ENCODE measurements at places on chromosomes 1 and 21. TPM values are rescaled to one million over a fixed set of nuclear protein-coding genes. Genes with fewer than 3 reads are reported as not detected.

DNA sequence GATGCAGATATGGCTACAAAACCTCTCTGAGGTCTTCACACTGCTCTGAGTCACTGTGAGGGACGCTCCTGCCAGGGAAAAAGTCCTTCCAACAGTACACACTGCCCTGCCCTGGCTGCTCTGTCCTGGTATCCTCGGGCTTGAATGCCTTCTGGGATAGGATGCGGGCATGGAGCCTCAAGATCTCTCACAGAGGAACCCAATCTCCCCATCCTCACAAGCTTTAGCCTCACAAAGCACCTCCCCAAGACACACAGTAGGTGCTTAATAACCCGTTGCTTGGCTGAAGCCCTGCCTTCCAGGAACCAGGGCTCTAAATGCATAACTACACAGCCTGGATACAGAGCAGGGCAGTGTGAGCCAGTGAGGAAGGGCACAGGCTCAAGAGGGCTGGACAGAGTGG is 9.2 kb downstream of the RAP1GAP start:
- peaks cover 29% of the 10 kb centered on the region for H3K27me3 ChIP-seq
- H3K4me1 ChIP-seq: no peaks in the 10 kb centered on the region
- DNase-seq: no peak
- H3K36me3 ChIP-seq: no peaks in the 10 kb centered on the region
- no peak overlapping the region for H3K27ac ChIP-seq
- H3K4me3 ChIP-seq: peak overlapping the region; percentile 35

DNA sequence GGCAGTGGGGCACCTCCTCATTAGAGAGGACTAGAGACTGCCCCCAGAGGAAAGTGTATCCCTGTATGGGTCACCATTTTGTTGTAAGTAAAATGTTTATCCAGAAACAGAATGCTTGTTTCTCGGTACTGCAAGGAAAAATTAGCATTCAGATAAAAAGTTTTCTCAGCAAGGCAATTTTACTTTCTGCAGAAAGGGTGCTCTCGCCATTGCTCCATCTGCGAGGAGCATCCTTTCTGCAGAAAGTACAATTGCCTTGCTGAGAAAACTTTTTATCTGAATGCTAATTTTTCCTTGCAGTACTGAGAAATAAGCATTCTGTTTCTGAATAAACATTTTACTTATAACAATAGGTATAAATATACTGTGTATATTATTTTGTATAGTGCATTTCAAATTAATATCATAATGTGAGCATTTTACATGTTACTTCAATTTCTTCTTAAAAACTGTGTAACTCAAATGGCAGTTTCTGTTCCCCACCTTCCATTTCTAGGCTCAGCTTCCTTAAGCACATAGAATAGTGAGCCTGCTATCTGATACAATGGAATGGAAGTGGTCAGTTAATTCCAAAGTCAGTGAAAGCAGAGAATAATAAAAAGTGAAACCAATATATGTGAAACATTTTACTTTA is 76.5 kb upstream of the DESI2 start:
- no peaks in the 10 kb centered on the region for H3K4me1 ChIP-seq
- no peak overlapping the region for H3K4me3 ChIP-seq
- H3K27me3 ChIP-seq: no peaks in the 10 kb centered on the region
- no peaks in the 10 kb centered on the region for H3K36me3 ChIP-seq
- no peak overlapping the region for H3K27ac ChIP-seq
- no peak for DNase-seq

GRCh38 chr1:54252371-54252936 is 52.5 kb downstream of the MRPL37 start:
- H3K4me3 ChIP-seq: no peak overlapping the region
- no peaks in the 10 kb centered on the region for H3K27me3 ChIP-seq
- no peak for DNase-seq
- H3K4me1 ChIP-seq: peaks cover 21% of the 10 kb centered on the region
- no peak overlapping the region for H3K27ac ChIP-seq
- peaks cover 18% of the 10 kb centered on the region for H3K36me3 ChIP-seq

DNA sequence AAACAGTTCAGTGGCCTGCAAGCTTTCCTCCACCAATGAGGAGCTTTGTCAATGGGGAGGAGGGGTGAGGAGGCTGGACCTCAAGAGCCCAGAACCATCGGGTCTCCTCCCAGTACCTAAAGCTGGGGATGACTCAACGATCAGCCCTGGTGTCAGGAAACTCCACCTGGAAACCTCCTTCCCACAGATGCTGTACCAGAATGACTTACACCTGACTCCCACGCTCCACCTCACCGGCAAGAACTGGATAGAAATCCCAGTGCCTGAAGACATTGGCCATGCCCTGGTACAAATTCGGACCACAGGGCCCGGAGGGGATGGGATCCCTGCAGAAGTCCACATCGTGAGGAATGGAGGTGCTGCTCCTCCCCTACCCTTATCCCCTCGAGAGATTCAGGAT is 11.4 kb downstream of the TMEM81 start:
- peaks cover 33% of the 10 kb centered on the region for H3K4me1 ChIP-seq
- H3K4me3 ChIP-seq: peak overlapping the region; percentile 10
- peak; percentile 96 for DNase-seq

The CSF3R gene
- total RNA-seq: not detected

DNA sequence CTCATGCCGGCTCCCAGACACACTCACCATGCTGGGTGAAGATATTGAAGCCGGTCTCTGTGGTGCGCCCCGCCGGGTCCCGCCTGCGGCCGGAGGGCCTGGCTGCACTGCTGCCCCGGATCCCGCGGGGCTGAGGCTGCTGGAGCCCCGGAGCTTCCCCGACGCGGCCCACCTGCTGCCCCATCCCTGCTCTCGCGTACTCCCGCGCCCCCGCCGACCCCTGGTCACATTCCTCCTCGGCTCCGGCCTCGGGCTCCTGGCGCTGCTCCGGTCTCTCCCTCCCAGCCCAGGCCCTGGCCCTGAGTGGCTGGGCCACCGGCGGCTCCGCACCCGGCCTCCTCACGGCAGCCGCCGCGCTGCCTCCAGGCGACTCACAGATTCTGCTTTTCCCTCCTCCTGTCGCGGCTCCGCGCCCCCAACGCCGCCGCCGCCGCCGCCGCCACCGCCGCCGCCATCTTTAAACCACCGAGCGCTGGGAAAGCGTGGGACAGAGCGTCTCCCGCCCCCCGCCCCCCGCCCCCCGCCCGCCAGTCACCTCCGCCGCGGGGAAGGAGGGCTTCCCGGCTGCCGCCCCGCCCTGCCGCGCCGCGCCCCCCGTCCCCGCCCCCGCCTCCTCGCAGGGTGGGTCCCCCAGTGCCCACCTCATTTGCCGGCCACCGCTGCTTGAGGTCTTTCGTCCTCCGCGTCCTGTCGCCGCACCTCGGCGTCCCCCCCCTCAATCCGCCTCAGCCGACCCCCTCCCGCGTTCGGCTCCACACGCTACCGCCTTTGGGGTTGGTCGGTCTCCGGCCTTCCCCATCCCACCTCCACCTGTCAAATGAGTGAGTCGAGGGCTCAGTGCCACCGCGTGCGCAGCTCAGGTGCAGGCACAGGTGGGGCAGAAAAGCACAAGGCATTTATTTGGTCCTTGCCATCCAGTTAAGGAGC is at the start of gene ABL2:
TSS of gene ABL2 (minus strand) at position 464 of the 927 bp plus-strand sequence. CDS start at position 184, 280 bp downstream.
- DNase-seq: peak; percentile 49
- H3K4me3 ChIP-seq: peak within 1 kb of the TSS; percentile 80
- no peaks in the 10 kb centered on the region for H3K27me3 ChIP-seq
- peaks cover 37% of the 10 kb centered on the region for H3K4me1 ChIP-seq
- peak within 1 kb of the TSS; percentile 52 for H3K27ac ChIP-seq

GRCh38 chr1:207306023-207306422 is 15.5 kb upstream of the CD55 start:
- H3K27me3 ChIP-seq: no peaks in the 10 kb centered on the region
- no peaks in the 10 kb centered on the region for H3K36me3 ChIP-seq
- H3K27ac ChIP-seq: no peak overlapping the region
- H3K4me1 ChIP-seq: peaks cover 34% of the 10 kb centered on the region

DNA sequence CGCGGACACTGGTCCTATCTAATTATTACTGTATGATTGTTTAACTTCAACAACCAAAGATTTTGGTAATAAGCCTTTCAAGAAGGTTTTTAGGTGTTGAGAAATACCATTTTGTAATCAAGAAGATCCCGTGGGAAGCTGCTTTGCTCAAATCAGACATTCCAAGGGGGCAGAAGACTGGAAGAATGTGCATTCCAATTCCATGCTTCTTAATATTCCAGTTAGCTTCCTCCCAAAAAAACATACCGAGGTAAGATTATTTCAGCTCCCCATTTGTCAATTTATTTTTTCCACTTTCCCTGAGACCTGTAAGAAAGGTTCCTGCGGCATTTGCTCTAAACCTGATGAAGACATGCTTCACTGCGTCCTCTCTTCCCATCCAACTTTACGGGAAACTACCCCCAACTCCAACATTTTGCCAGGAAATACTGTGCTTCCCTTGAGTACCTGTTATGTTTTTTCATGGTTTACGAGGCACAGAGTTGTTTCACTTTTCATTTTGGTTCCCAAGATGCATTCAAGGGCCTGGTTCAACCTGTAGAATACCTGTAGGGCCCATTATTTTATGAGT is 4.1 kb downstream of the CNN3 start:
- H3K36me3 ChIP-seq: no peaks in the 10 kb centered on the region
- H3K4me1 ChIP-seq: peaks cover 30% of the 10 kb centered on the region
- H3K4me3 ChIP-seq: peak overlapping the region; percentile 59
- peak overlapping the region; percentile 60 for H3K27ac ChIP-seq
- DNase-seq: peak; percentile 16

DNA sequence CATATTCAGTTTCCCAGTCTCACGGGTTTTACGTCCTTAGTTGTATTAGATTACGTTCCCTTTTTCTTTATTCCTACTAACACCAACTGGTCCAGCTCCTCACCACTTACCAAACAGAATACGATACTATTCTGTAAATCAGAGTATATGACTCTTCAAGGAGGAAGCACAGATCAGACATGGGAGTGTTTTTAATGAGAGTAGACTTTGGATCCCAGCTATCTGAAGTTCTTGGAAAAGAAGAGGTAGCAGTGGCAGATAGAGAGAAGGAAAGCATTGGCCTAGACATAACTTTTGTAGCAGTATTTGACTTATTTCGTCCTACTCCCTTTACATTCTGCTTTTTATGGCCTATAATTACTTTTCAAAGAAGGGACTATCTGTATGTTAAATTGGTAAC is 24.1 kb upstream of the PLA2G4A start:
- H3K36me3 ChIP-seq: no peaks in the 10 kb centered on the region
- no peaks in the 10 kb centered on the region for H3K27me3 ChIP-seq
- H3K27ac ChIP-seq: no peak overlapping the region

DNA sequence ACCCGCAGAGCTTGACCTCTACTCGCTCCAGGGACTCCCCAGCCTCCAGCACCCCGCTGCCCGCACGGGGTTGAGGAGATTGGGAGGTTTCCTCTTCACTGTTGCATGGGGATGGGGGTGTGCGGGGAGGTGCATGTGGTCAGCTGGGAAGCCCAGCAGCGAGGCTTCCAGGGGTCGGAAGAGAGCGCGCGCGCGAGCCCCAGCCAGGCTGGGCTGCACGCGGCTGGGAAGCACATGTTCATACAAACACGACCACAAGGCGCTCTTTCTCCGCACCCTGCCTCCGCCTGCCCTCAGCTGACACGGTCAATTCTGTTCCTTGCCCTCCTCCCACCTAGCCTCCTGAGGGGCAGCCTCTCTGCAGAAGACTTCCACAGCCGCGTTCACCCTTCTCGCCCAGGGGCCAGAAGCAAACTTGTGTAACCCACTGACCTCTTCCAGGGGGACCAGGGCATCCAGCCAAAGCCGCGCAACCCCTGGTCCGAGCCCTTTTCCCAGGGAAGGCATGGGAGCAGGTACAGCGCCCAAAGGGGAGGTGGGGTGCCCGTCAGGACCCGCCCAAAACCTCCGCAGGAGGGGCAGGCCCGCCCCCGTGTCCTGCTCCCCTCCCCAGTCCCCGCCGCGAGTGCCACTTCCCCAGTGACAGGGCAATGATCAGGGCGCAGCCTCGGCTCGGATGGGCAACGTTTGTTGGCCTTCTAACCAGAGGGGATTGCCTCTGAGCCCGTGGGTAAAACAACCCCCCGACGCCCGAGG is 1.3 kb downstream of the COL24A1 start:
- peaks cover 44% of the 10 kb centered on the region for H3K27me3 ChIP-seq
- no peaks in the 10 kb centered on the region for H3K4me1 ChIP-seq

The SH2D2A gene
- 27.9 TPM for total RNA-seq

The FMO5 gene
- total RNA-seq: 0.86 TPM

GRCh38 chr1:197787056-197787455 is 11.8 kb upstream of the DENND1B start:
- DNase-seq: peak; percentile 76
- H3K4me3 ChIP-seq: no peak overlapping the region
- no peaks in the 10 kb centered on the region for H3K27me3 ChIP-seq
- peaks cover 36% of the 10 kb centered on the region for H3K4me1 ChIP-seq
- H3K36me3 ChIP-seq: no peaks in the 10 kb centered on the region

- H3K4me1 ChIP-seq: no peaks in the 10 kb centered on the region
- no peak overlapping the region for H3K27ac ChIP-seq
- no peak for DNase-seq
- no peaks in the 10 kb centered on the region for H3K36me3 ChIP-seq
These were observed 71.2 kb upstream of the GJB5 start for GRCh38 chr1:34683616-34684015.

DNA sequence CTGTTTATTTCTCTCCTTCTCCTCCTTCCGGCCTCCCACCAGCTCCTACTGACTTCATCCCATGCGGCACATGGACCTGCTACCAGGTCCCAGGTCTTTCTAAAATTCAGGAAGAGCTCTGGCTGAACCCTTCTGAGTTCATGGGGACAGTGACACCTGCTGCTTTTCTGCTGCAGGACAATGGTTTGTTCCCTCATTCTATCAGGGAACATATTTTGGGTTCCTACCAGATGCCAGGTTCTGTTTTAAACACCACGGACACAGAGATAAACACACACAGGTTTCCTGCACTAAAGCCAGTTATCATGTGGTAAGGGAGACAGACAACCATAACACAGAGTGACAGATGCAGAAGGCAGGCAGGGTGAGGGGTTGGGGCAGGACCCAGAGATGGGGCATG is 114.0 kb upstream of the RAB4A start:
- H3K27ac ChIP-seq: no peak overlapping the region
- no peaks in the 10 kb centered on the region for H3K36me3 ChIP-seq
- H3K4me3 ChIP-seq: no peak overlapping the region

GRCh38 chr1:152645146-152645545 is 18.0 kb upstream of the LCE2D start:
- no peak for DNase-seq
- peaks cover 6% of the 10 kb centered on the region for H3K4me1 ChIP-seq
- no peaks in the 10 kb centered on the region for H3K36me3 ChIP-seq
- H3K4me3 ChIP-seq: no peak overlapping the region

DNA sequence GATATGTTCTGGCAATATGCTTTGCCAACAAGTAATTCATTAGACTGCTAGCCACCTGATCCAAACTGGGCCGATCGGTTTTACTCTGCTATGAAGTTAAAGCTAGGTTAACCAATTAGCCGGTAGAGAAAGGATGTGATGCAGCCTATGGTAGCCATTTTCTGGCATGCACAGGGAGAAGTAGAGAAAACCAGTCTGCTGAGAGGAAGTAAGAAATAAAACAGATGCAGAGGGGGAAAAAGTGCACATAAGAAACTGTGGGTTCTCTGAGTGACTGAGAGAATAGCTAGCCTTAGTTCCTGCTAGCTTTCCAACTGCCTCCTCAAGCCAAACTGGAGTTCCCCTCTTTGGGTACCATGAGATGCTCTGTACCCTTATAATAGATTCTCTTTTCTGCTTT is 52.8 kb downstream of the ARID4B start:
- no peak overlapping the region for H3K27ac ChIP-seq
- no peak for DNase-seq
- H3K36me3 ChIP-seq: peaks cover 7% of the 10 kb centered on the region
- H3K27me3 ChIP-seq: no peaks in the 10 kb centered on the region
- H3K4me3 ChIP-seq: no peak overlapping the region
- H3K4me1 ChIP-seq: peaks cover 43% of the 10 kb centered on the region

- no peak overlapping the region for H3K27ac ChIP-seq
- no peaks in the 10 kb centered on the region for H3K36me3 ChIP-seq
- H3K4me1 ChIP-seq: peaks cover 14% of the 10 kb centered on the region
- no peak overlapping the region for H3K4me3 ChIP-seq
- no peaks in the 10 kb centered on the region for H3K27me3 ChIP-seq
- no peak for DNase-seq
These were observed 8.9 kb downstream of the LRRC8C start for GRCh38 chr1:89641781-89642180.

The NECTIN4 gene
- 11.2 TPM for total RNA-seq

The TMEM9 gene
- 67.2 TPM for total RNA-seq

The GRIK3 gene
- total RNA-seq: not detected

All from MCF 10A (cell line).